ENCODE measurements at places on chromosomes 11 and 22. TPM values are rescaled to one million over a fixed set of nuclear protein-coding genes. Genes with fewer than 3 reads are reported as not detected.

DNA sequence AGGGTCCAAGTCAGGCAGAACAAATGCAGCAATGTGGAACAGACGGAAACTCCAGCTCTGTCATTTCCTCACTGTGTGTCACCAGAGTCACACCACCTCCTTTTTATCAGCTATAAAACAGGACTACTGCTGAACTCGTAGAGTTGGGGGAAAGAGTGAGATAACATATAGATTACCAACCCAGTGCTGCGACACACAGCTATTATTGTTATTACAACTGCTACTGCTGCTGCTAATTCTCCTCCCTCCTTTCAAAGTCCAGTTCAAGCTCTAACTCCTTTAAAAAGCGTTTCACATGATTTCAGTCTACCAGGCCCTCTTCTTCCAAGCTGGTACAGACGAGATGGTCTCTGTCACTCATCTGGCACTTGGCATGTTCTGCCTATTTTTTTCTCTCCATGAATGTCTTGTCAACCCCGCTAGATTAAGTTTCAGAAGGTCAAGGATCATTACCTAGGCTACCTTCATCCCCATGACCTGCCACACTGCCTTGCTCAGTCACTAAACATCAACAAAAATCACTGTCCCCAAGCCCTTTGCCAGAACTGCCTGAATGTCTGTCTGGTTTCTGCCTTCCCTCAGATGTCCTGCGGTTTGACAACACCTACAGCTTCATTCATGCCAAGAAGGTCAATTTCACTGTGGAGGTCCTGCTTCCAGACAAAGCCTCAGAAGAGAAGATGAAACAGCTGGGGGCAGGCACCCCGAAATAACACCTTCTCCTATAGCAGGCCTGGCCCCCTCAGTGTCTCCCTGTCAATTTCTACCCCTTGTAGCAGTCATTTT lies 3.7 kb upstream of the MTFP1 start:
- no peak for DNase-seq
- peaks cover 1% of the 10 kb centered on the region for H3K36me3 ChIP-seq
- H3K4me1 ChIP-seq = peaks cover 63% of the 10 kb centered on the region
- peak overlapping the region; percentile 82 for H3K27ac ChIP-seq
- H3K27me3 ChIP-seq = no peaks in the 10 kb centered on the region

DNA sequence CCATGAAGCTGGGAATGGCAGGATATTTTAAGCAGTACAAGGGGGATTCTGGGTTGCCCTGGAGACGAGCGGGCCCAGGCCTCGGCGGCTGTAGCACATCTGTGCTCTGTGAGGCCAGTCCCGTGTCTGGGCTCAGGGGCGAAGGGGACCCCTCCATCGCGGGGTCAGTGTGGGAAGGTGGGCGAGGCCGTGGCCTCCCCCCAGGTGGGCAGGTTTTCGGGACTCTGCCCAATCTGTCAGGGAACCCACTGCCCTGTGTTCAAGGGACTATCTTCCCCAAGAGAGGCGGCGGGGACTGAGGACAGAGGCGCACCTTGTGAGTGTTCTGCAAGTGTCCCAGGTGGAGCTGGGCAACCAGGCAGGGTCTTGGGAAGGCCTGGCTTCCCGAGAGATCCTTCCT lies 336.6 kb downstream of the CTTN start:
- no peak for DNase-seq
- no peaks in the 10 kb centered on the region for H3K4me1 ChIP-seq
- H3K36me3 ChIP-seq = no peaks in the 10 kb centered on the region
- H3K27me3 ChIP-seq = no peaks in the 10 kb centered on the region
- no peak overlapping the region for H3K4me3 ChIP-seq

- H3K4me3 ChIP-seq = no peak overlapping the region
- H3K27ac ChIP-seq = peak overlapping the region; percentile 93
- no peaks in the 10 kb centered on the region for H3K36me3 ChIP-seq
- DNase-seq = no peak
Measured at GRCh38 chr22:40000171-40000570, 5.4 kb downstream of the FAM83F start.

DNA sequence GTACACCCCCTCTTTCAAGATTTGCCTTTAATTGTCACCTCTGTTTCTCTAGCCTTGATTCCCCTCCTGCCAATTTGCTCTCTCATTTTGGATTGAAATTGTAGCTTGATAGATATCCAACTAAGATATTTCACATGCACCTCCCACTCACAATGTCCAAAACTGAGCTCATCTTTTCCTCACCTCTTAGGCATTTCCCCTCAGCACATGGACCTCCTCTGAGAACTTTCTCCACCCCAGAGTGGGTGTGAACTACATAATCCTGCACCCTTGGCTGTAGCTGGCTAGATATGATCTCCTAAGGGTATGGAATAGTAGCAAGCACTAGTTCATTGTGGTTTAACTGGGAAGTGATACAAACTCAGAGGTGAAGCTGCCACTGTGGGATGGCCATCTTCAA lies 91.5 kb upstream of the SESN3 start:
- H3K4me1 ChIP-seq = no peaks in the 10 kb centered on the region
- no peak for DNase-seq
- no peak overlapping the region for H3K27ac ChIP-seq
- no peaks in the 10 kb centered on the region for H3K27me3 ChIP-seq
- no peak overlapping the region for H3K4me3 ChIP-seq

DNA sequence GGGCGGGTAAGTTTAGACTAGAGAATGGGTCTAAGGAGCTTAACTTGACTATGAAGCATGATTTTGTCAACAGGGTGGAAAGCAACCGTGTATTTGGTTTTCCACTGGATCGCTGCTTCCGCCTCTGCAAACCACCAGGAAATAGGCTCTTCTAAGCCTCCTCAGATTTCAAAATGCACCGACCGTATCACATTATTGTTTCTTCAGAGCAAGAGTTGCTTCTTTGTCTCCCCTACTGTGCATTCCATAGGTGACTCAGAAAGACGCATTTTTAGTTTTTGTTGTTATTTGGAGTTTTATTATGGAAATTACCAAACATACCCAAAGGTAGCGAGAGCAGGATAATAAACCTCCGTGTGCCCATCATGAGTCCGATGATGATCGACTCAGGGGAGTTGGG lies 64.3 kb upstream of the RASD2 start:
- no peak overlapping the region for H3K27ac ChIP-seq
- no peaks in the 10 kb centered on the region for H3K27me3 ChIP-seq
- H3K4me1 ChIP-seq = no peaks in the 10 kb centered on the region
- DNase-seq = no peak
- H3K4me3 ChIP-seq = no peak overlapping the region
- H3K36me3 ChIP-seq = no peaks in the 10 kb centered on the region

GRCh38 chr11:15884777-15885540 lies 471.4 kb downstream of the SOX6 start:
- no peaks in the 10 kb centered on the region for H3K36me3 ChIP-seq
- DNase-seq = no peak
- no peak overlapping the region for H3K27ac ChIP-seq
- H3K4me3 ChIP-seq = no peak overlapping the region

DNA sequence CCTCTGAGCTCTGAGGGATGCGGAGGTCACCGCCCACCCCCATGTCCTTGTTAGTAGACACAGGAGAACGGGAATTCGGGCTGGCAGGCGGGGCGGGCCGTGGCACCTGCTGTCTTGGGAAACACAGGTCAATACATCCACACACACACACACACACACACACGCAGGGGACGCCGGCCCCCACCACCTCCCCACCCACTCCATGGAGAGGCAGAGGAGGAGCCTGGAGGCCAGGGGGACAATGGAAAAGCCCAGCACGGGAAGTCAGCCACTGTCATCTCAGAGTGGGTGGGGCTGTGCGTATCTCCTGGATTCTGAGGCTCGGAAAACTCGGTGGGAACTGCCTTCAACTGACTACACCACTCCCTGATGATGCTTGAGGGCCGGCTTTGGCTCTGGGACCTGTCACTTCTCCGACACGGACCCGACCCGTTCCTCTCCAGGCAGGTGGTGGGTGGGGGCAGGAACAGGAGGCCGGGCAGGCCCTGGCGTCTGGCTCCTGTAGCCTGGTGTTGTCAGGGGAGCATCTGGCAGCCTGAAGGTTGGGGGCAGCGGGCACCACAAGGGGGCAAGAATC lies 18.5 kb upstream of the TMEM184B start:
- peaks cover 2% of the 10 kb centered on the region for H3K36me3 ChIP-seq
- peak overlapping the region; percentile 69 for H3K27ac ChIP-seq
- no peak overlapping the region for H3K4me3 ChIP-seq
- no peaks in the 10 kb centered on the region for H3K4me1 ChIP-seq
- no peaks in the 10 kb centered on the region for H3K27me3 ChIP-seq

- H3K4me1 ChIP-seq = no peaks in the 10 kb centered on the region
- no peaks in the 10 kb centered on the region for H3K36me3 ChIP-seq
- H3K27me3 ChIP-seq = no peaks in the 10 kb centered on the region
Measured at GRCh38 chr11:2655834-2656622, 43.8 kb downstream of the KCNQ1OT1 start.

- DNase-seq = no peak
- no peaks in the 10 kb centered on the region for H3K27me3 ChIP-seq
- no peaks in the 10 kb centered on the region for H3K36me3 ChIP-seq
- no peak overlapping the region for H3K4me3 ChIP-seq
- no peak overlapping the region for H3K27ac ChIP-seq
- peaks cover 38% of the 10 kb centered on the region for H3K4me1 ChIP-seq
Measured at GRCh38 chr11:19989191-19989590, 171.1 kb downstream of the DBX1 start.

- no peaks in the 10 kb centered on the region for H3K4me1 ChIP-seq
- H3K27ac ChIP-seq = no peak overlapping the region
- no peak for DNase-seq
- no peaks in the 10 kb centered on the region for H3K27me3 ChIP-seq
- no peak overlapping the region for H3K4me3 ChIP-seq
Measured at GRCh38 chr11:14746857-14747395, 103.3 kb downstream of the PDE3B start.

- peaks cover 38% of the 10 kb centered on the region for H3K4me1 ChIP-seq
- peak; percentile 85 for DNase-seq
- H3K27me3 ChIP-seq = no peaks in the 10 kb centered on the region
- H3K4me3 ChIP-seq = no peak overlapping the region
Measured at GRCh38 chr11:71255323-71255722, 2.9 kb upstream of the SHANK2 start.

DNA sequence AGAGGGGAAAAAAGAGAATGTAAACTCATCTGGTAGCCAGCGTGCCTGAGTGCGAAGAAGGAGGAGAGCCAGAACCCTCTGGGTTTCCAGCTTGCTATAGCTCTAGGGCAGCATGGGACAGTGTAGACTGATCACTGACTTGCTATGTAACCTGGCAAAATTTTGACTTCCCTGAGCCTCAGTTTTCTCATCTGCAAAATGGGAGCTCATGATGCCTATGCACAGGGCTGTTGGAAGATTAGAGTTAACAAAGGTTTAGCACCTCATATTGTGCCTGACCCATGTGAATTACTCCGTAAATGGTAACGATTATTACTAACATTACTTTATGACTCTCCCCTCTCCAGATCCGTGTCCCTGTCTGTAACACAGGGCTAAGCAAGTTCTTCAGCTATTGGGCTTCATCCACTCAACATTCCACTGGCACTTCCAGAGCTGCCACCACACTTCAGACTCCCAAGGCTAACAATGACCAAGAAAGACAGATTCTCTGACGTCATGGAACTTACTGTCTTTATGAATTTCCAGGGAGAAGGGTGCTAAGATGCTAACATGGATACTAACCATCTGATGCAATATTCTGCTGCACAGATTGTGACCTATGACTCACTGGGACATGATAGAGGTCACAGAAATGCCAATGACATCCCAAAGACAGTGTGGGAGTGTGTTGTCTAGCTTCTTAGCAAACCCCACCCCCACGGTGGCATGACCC lies 195.2 kb downstream of the TRIM29 start:
- no peaks in the 10 kb centered on the region for H3K27me3 ChIP-seq
- H3K4me1 ChIP-seq = peaks cover 11% of the 10 kb centered on the region
- H3K36me3 ChIP-seq = no peaks in the 10 kb centered on the region
- H3K27ac ChIP-seq = peak overlapping the region; percentile 44
- H3K4me3 ChIP-seq = no peak overlapping the region

DNA sequence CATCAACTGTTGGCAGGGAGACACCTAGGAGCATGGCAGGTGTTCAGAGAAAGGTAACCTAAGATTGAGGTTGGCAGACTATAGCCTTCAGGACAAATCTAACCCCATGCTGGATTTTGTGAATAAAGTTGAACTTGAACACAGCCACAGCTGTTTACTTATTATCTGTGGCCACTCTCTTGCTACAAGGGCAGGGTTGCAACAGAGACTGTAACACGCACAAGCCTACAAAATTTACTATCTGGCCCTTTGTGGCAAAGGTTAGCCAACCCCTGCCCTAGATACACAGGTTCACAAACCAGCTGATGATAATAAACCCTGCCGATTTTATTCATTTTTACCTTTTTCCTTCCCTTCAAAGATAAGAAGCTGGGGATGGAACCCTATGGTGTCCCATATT lies 2.5 kb downstream of the THYN1 start:
- DNase-seq = no peak
- H3K4me1 ChIP-seq = 0 out of 2 replicates have a peak, but pooled peaks cover 10% of the 10 kb centered on the region
- no peaks in the 10 kb centered on the region for H3K27me3 ChIP-seq
- no peak overlapping the region for H3K27ac ChIP-seq

- peak; percentile 40 for DNase-seq
- no peaks in the 10 kb centered on the region for H3K36me3 ChIP-seq
- no peak overlapping the region for H3K4me3 ChIP-seq
Measured at GRCh38 chr11:3959015-3959902, 103.8 kb downstream of the STIM1 start.

DNA sequence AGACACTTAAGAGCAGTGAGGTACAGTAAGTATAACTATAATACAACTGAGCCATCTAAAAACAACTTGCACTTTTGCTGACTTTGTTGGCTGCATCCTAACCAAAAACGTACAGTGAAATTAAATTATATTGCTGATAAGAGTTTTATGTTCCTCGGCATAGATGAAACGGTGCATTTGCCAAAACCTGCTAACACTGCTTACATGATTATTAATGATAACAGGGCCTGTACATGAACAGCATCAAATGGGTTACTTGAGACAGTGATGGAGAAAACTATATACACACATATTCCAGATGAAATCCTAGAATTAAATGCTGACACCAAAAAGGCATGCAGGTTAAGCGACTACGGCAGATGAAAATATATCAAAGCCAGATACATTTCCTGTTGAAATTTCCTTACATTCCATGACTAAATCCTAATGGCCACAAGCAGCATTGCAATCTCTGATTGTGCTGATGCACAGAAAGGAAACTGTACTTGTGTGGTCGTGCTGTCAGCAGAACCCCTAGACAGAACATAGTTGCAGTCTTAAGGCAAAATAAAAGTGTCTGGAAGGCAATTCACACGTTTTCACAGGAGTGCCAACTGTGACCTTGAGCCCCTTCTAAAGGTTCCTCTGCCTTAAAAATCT lies 143.9 kb downstream of the CADM1 start:
- H3K27me3 ChIP-seq = no peaks in the 10 kb centered on the region
- H3K4me3 ChIP-seq = no peak overlapping the region
- no peak for DNase-seq
- H3K27ac ChIP-seq = no peak overlapping the region
- no peaks in the 10 kb centered on the region for H3K36me3 ChIP-seq

- no peak for DNase-seq
- H3K27me3 ChIP-seq = no peaks in the 10 kb centered on the region
- H3K4me3 ChIP-seq = no peak overlapping the region
- peak overlapping the region; percentile 9 for H3K27ac ChIP-seq
Measured at GRCh38 chr11:7640816-7641215, 32.5 kb downstream of the CYB5R2 start.

Gene TRIM34
- total RNA-seq = 4.7 TPM

Gene DMC1
- 1.1 TPM for total RNA-seq

Gene DGKZ
- total RNA-seq = 59.3 TPM

Gene FGF3
- total RNA-seq = not detected

Gene TCN1
- not detected for total RNA-seq

Gene DCUN1D5
- total RNA-seq = 105 TPM

Gene MRPL21
- 179 TPM for total RNA-seq

Gene TMPRSS13
- total RNA-seq = 53.1 TPM

Gene TRIM22
- total RNA-seq = 0.58 TPM

All from Caco-2 (cell line).